NCI-H1092 (cell line): ENCODE measurements at places on chromosomes 5 and 9.

DNA sequence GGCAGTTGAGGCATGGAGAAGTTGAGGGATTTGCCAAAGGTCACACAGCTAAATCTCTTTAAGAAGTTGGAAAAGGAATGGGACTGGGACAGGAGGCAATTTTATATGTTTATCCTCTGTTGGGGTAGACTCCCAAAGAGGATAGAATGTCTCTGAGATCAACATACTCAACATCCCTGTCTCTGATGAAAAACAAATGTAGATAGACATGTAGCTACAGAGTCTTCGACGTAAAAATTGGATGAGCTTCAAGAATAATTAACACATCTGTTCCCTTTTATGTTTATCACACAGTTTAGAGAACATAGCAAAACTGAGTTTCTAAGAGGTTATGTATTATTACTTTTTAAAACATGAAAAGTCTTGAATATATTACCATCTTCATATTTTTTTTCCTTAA, 204.6 kb upstream of the CD180 start:
- no peak for DNase-seq

DNA sequence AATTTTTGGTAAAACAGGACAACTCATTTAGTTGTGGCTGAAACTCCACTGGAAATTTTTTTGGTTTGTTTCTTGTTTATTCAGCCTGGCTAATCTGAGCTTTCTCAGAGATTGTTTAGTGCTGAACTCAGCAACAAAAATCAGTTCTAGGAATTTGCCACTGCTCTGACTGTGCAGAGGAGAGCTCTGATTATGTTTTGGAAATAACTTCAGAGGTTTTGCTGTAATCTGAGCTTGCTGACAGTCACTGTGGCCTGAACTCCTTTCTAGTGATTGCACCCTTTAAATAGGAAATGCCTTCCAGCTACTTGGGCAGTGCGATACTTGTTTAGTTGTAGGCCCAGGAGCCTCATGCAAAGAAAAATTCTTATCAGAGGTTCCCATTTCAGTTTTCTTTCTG, 60.2 kb downstream of the OSTF1 start:
- no peak for DNase-seq

- no peak for DNase-seq
Observed at GRCh38 chr9:22053178-22053577, 44.1 kb upstream of the CDKN2B start.

DNA sequence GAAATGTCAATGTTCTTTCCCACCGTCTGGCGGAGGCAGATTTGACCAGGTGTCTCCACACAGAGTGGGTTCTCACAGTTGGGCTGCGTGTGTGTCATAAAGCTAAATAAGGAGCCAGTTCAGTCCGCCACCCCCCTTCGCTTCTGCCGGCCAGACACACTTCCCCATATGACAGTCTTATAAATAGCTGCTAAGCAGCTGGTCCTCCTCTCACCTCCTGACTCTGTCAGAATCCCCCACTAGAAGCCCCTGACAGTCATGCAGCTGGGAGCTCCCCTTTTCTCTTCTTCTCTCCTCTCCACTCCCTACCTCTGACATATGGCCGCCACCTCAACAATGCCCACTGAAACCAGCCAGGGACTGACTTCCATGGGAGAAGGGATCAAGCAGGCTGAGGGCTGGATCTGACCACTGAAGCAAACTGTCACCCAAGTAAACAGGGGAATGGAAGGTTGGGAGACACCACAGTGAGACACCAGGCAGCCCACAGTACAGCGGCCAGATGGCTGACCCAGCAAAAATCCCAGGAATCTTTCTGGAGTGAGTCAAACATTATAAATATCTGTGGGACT, 141.9 kb upstream of the EFNA5 start:
- no peak for DNase-seq

- DNase-seq = no peak
Observed at GRCh38 chr5:74415695-74416102, 224.8 kb downstream of the ENC1 start.

- DNase-seq = no peak
Observed at GRCh38 chr5:122586351-122586750, 188.5 kb upstream of the SNX2 start.

- DNase-seq = no peak
Observed at GRCh38 chr5:143671021-143671420, 140.9 kb upstream of the HMHB1 start.

GRCh38 chr9:128174062-128174461, 14.0 kb downstream of the BBLN start:
- no peak for DNase-seq

DNA sequence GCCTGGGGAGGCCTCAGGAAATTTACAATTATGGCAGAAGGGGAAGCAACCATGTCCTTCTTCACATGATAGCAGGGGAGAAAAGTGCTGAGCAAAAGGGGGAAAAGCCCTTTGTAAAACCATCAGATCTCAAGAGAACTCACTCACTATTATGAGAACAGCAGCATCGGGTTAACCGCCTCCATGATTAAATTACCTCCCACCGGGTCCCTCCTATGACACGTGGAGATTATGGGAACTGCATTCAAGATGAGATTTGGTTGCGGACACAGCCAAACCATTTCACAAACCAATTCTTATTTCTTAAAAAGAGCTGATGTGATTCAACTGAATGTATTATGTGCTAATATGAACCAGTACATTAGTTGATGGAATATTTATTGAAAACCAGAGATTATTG, 63.9 kb downstream of the PARP8 start:
- no peak for DNase-seq

DNA sequence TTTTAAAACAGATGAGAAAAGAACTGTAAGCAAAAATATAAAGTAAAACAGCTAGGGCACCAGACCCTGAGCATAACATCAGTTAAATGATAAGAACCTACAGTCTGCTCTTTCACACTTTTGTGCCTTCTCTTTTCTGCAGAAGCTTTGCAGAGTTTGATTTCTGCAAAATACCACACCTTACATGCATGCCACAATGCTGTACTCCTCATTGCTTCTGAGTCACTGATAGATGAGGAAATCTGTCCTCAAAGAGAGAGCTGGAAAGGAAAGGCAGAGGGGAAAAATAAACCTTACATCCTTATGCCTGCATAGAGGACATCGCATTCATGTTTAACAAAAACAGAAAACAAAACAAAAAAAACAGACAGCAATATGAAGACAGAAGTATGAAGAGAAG, 142.9 kb downstream of the ATPSCKMT start:
- no peak for DNase-seq

DNA sequence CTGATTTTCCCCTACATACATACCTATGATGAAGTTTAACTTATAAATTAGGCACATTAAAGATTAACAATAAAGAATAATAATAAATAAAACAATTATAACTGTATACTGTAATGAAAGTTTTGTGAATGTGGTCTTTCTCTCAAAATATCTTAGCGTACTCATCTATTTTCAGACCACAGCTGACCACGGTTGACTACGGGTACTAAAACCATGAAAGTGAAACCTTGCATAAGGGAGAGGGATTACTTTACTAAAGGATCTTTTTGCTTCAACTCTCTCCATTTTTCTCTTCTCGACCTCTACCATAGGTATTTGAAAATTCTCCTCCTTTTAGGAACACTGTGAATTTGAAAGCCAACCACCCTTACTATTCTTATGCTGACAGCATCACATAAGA, 475.5 kb downstream of the CETN3 start:
- DNase-seq = no peak

DNA sequence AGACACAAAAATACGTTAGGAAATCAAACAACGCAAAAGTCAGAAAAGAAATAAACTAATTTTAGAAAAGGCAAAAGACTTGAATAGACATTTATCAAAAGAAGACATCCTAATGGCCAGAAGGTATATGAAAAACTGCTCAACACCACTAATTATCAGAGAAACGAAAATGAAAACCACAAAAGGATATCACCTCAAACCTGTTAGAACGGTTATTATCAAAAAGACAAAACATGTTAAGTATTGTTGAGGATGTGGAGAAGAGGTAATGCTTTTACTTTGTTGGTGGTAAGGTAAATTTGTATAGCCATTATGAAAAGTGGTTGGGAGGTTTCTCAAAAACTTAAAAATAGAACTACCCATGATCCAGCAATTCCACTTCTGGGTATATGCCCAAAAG, 230.0 kb upstream of the RGMB start:
- DNase-seq = no peak

DNA sequence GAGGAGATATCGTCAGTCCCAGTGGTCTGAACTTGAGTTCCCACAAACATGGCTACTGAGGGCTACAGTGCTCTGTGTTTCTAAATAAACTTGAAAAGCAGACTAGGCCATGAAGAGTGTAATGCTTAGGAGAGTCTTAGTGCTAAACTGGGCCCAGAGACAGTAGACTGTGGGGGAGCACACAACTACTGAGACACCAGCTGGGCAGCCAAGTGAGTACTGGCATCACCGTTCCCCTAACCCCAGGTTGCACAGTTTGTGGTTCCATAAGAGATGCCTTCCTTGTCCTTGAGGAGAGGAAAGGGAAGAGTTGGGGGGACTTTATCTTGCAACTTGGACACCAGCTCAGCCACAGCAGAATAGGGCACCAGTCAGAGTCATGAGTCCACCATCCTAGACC, 172.1 kb upstream of the DMRTA1 start:
- DNase-seq = no peak

- DNase-seq = no peak
Observed at GRCh38 chr5:103166706-103167105, 46.6 kb downstream of the PPIP5K2 start.

DNA sequence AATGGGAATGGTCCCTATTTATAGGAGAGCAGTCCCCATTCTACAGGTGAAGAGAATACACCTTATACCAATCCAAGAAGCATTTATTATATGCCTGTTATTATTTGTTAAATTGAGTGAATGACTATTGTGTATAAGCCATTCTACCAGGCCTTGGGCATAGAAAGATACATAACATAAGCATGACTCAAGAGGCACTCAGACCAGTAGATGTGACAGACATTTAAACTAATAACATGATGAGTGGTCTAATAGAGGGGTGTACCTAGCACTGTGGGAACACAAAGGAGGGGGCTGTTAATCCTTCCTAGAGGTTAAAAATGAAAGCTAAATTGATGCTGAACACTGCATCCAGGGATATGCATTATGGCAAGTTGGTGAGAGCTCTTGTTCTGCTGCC, 145.0 kb upstream of the TNC start:
- DNase-seq = peak; percentile 33

DNA sequence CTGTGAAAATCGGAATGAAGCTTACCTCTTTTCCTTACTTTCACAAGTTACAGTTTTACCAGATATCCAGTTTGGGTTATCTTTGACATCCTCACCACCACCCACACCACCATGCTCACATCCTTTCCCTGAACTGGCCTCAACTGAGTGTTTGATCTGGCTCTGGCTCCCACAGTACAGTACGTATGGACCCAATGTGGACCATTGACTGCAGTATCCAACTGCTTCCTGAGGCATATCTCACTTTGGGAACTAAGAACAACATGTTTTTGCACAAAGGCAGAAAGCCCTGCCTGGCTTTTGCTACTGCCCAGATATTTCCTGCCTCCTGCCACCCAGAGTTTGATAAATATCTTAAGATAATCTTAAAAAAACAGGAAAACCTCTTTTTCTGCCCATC, 1232.0 kb upstream of the CDH18 start:
- no peak for DNase-seq

DNA sequence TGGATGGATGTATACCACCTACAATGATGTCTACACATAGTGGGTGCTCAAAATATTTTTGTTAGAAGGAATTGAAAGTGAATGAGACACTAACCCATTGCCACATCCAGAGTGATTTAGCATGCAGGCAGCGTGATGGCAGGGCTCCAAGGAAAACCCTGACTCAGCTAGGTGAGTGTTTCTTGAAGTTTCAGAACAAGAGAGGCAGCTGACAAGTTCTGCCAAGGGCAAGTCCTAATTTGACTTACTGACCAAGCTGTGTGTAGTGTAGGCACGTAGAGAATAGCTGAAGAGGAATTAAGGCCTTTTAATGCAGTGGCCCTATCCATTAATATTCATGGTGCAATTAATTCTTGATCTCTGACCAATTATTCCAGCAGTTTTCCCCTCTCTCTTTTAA, 107.8 kb upstream of the ATP10B start:
- no peak for DNase-seq

- no peak for DNase-seq
Observed at GRCh38 chr5:179620703-179621350, 2.6 kb downstream of the HNRNPH1 start.

- no peak for DNase-seq
Observed at GRCh38 chr9:109017061-109017460, 3.8 kb upstream of the CTNNAL1 start.

- DNase-seq = peak; percentile 97
Observed at GRCh38 chr5:62412549-62413329, at the start of gene IPO11. TSS of gene IPO11 (plus strand) at chr5:62412763. CDS start at chr5:62437280, 24,517 bp downstream.

DNA sequence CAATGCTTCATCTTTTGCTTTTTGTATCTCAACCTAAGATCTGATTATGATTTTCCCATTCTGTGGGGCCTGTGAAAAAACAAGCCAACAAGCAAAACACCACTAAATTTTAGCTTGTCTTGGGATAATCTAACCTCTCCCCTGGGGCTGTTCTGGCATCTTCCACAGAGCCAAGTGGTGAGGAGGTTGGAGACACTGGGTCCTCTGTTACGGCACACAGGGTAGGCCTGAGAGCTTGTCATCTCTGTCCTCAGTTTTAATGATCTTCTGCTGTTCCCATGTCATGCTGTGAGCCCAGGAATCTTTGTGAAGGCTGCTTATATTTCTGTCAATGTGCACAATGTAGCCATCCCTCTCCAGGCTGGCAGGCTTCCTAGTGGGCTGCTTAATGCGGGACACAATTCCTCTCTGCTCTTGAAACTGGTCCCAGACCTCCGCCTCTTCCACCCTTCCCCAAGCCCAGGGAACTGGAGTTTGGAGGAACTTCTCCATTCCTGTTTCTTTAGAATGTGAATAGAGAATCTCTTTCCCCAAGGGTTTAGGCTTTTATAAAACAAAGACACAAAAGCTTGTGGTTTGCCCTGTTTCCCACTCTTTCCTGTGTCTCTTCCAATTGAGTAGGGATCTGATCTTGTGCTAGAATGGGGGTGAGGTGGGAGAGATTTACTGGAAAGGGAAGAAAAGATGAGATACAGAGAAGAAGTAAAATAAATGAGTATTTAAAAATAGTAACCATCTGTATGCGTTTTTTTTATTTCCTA, 30.9 kb upstream of the SEMA6A start:
- no peak for DNase-seq

- no peak for DNase-seq
Observed at GRCh38 chr5:1910861-1911772, 28.4 kb upstream of the IRX4 start.

DNA sequence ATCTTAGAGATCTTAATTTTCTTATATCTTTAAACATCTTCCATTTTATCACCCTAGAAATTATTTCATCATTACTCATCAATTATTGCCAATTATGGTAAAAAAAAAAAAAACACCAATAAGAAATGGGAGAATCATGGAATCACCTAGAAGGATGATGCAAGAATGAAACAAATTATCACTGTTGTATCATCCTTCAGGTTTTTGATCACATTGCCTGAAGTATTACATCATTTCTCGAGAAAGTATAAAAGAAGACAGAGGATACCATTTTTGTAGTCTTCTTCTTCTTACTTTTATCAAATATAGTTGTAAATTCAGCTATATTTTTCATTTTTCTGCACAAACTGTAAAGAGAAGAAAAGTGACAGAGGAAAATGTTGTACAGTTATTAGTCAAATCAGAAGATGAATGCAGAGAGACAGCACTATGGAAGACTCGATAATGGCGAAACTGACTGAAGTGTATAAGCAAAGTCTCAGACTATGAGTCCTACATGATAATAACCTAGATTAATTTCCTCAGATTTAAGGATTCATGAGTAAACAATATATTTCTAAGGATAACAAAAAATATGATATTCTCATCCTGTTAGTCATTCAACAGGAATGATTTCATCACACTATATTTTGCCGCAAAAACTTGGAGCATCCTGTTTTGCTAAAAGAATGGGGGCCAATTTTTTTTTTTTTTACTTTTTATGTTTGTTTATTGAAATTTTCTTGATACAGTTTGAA, 5.9 kb upstream of the STC2 start:
- no peak for DNase-seq
